ENCODE measurements at places on chromosomes 12 and 14.
A peak's percentile ranks its signal among the peaks of the same experiment; 100 is the strongest.

DNA sequence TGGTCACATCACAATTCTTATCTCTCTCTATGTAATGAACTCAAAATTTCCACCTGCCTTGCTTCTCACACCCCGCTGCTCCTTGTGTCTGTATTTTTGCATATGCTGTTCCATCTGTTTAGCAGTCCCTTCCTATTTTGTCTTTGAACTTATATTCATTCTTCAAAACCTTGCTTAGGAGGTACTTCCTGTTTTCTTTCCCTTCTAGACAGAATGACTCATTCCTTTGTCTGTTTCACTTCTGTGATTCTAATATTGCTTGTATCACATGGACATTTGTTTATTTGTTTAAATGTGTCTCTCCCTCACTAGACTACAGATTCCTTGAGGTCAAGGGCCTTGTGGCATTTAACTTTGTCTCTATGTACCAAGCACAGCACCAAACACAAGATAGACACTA lies 424.2 kb downstream of the ETNK1 start:
- no peak for DNase-seq

DNA sequence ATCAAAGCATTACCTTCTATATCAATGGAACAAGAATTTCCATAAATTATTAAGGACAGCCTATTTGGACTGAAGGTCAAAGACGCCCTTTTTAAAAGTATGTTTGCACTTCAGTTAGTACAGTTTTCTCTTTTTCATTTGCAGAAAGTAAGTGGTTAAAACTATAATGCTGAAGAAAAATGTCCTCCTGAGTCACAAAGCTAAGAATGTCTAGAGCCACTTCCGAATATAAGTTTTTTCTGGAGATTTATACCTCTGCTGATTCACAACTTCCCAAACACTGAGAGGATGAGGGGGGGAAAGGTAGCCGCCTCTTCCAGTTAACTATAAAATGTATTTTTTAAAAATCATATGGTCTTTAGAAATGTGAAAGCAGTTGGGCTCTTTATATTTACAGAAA lies 84.9 kb downstream of the DUSP6 start:
- no peak for DNase-seq

DNA sequence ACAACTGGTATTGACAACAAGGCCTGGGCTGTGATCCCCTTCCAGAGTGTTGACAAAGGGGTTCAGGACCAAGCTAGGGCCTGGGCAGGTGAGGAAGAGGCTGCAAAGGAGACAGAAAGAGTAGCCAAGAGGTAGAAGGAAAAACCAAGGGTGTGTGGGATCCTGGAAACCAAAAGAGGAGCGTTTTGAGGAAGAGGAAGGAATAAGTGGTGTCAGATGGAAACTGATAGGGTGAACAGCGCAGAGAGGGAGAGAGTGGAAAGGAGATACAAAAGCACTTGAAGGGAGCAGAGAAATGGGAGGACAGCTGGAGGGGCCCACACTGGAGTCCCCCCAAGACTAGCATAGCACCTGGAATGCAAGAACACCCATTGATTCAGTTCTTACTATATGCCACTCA lies 8.3 kb upstream of the HVCN1 start:
- DNase-seq = no peak

- no peak for DNase-seq
Observed at GRCh38 chr14:93200553-93200952, 6.3 kb downstream of the GON7 start.

DNA sequence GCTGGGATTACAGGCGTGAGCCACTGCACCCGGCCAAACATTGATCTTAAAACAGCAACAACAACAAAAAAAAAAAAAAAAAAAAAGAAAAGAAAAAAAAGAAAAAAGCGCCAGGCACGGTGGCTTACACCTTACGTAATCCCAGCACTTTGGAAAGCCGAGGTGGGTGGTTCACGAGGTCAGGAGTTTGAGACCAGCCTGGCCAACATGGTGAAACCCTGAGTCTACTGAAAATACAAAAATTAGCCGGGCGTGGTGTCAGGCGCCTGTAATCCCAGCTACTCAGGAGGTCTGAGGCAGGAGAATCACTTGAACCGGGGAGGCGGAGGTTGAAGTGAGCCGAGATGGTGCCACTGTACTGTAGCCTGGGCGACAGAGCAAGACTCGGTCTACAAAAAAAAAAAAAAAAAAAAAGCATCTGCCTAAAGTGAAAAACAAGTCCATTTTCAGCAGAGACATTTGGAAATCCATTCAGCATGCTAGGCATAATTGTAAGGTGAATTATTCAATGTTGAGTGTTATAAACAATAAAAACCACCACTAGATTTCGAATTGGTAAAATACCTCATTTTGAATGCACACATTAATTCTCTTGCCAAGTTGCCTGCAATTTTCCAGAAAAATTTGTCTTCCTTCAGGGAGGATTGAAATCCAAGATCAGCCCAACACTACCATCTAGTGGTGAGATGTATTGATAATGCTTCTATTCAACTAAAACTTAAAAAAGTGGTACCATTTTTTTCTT lies 8.0 kb upstream of the CERS5 start:
- DNase-seq = peak; percentile 68

- DNase-seq = no peak
Observed at GRCh38 chr12:102095677-102096263, 24.1 kb downstream of the NUP37 start.

- DNase-seq = no peak
Observed at GRCh38 chr14:104150136-104151025, 12.0 kb downstream of the KIF26A start.

- DNase-seq = no peak
Observed at GRCh38 chr14:72638021-72638420, 255.9 kb downstream of the DPF3 start.

DNA sequence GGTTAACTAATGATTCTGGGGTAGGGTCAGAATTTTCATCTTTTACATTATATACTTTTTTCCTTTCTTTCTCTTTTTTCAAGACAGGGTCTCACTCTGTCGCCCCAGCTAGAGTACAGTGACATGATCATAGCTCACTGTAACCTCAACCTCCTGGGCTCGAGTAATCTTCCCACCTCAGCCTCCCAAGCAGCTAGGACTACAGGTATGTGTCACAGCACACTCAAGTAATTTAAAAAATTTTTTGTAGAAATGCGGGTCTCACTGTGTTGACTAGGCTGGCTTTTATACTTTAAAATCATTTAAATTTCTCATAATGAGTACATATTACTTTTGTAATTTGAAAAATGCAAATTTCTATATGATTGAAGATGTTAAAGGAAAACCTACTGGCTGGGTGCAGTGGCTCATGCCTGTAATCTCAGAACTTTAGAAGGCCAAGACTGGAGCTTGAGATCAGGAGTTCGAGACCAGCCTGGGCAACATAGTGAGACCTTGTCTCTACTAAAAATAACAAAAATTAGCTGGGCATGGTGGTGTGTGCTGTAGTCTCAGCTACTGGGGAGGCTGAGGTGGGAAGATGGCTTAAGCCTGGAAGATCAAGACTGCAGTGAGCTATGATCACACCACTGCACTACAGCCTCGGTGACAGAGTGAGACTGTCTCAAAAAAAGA lies 25.7 kb downstream of the R3HDM2 start:
- no peak for DNase-seq

GRCh38 chr14:86935241-86935885 lies 1057.6 kb downstream of the GALC start:
- no peak for DNase-seq

DNA sequence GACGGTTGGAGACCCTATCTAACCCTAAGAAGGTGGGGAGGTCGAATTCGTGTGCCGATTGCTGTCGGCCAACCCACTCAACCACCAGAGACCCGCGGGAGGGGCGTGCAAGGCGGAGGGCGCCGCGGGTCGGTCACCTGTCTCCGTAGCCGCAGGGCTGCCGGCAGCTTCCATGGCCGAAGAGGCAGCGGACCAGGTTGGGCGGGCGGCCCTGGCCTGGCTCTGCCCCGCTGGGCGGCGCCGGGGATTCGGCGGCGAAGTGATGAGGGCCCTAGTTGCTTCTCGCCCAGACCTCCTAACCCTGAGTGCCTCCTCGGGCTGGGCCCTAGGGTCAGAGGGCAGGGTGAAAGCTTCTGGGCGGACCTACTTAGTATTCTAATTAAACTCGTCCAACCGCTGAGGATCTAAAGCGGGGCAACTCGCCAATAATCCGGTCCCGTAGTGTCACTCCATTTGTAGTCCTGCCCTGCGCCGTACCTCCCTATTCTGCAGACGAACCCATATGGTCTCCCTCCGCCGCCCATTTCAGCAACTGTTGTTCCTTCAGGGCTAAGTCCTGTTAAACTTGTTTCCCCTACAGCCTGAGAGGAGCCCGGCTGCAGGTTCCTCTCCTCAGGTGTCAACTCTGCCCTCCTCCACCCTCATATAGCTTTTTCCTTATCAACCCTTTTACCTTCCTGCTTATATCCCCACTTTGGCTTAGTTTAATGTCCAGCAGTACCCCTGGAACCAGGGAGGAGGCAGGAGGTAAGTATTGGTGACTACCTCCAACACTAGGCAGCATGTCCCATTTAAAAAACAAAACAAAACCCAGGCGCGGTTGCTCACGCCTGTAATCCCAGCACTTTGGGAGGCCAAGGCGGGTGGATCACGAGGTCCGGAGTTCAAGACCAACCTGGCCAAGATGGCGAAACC lies at the start of gene PYM1:
PYM1 (minus strand) TSS at position 307 of the 915 bp plus-strand sequence; CDS start at position 174, 133 bp downstream.
- DNase-seq = peak; percentile 40

DNA sequence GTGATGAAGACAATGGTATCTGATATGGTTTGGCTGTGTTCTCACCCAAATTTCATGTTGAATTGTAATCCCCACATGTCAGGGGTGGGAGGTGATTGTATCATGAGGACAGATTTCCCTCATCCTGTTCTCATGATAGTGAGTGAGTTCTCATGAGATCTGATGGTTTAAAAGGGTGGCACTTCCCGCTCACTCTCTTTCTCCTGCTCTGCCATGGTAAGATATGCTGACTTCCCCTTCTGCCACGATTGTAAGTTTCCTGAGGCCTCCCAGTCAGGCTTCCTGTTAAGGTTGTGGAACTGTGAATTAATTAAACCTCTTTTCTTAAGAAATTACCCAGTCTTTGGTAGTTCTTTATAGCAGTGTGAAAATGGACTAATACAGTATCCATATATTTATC lies 25.6 kb upstream of the PTHLH start:
- DNase-seq = no peak

DNA sequence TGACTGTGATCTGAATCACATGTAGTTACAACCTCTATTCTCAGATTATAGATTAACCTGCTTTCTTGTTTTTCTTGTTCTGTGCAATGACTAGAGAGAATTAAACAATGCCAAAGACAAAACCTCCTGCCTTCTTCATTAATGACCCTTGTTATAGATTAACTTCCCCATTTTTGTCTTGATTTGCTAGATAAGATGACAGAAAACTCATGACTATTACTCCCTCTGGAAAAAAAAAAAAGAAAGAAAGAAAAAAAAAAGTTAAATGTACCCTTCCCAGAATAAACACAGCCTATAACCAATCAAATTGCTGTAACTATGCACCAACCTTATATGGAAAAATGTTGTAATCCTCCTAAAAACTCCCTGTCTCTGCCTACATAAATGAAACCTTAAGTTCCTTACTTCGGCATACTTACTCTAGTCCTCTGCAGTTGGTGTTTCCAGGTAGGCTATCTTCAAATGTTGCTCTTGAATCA lies 41.1 kb upstream of the PCED1B start:
- no peak for DNase-seq

GRCh38 chr14:105519946-105520698 lies 6.3 kb upstream of the TMEM121 start:
- no peak for DNase-seq

DNA sequence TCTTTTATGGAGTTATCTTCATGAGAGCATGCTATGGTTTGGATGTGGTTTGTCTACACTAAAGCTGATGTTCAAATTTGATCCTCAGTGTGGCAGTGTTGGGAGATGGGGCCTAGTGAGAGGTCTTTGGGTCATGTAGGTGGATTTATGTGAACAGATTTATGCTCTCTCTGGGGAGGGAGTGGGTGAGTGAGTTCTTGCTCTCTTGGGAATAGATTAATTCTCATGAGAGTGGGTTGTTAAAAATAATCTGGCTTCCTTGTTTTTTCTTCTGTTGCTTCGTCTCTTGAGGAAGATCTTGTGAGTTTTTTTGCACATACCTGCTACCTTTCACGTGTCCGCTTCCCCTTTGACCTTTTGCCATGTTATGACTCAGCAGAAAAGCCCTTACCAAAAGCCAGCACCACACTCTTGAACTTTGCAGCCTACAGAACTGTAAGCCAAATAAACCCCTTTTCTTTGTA lies 20.5 kb downstream of the DERA start:
- DNase-seq = no peak

DNA sequence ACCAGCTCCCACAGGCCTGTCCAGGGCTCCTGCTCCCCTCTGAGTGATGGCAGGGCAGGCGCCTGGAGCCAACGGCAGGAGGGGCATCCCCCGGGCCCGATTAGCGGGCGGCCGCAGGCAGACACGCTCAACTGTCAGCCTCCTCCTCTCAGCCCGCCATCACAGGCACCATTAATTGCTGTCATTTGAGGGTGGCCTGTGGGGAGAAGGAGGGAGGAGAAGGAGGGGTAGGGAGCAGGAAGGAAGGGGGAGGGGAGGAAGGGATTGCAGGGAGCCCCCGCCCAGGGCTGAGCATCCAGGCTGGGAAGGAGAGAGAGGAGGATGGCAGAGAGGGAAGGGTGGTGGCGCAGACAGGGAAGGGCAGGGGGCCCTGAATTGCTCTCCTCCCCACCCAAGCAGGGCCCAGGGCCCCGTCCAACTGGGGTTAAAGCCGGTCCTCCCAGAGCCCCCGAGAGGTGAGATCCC lies 36.1 kb downstream of the NCOR2 start:
- DNase-seq = peak; percentile 49

GRCh38 chr12:124136796-124137195 lies 158.1 kb upstream of the RFLNA start:
- no peak for DNase-seq

DNA sequence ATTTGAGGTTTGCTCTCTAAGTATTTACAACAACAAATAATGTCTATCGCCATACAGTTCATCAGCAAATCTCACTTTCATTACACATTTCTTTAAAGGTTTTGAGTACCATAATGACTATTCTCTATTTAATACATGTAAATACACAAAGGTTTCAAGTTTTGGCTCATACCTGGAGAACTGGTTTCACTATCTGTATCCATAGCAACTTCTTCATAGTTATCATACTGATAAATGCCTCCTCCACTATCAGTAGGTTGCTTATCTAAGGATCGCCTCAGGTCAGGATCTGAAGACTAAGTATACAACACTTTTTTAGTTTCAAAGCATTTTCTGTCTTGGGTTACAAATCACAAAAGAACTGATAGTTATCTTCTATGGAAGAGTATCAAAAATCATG lies 21.4 kb downstream of the ZFC3H1 start:
- DNase-seq = no peak
